Smooth muscle cell of the pulmonary artery (primary cell): ENCODE measurements at places on chromosomes 16 and 17. TPM values are rescaled to one million over a fixed set of nuclear protein-coding genes. Genes with fewer than 3 reads are reported as not detected.

The PLLP gene
- not detected in 2 replicates for total RNA-seq

The CACNG1 gene
- not detected in 2 replicates for total RNA-seq

The PIMREG gene
- total RNA-seq, result 5.4 and 15.2 TPM in 2 replicates

The HOXB8 gene
- total RNA-seq, result 0.10 TPM in 1 of 2 replicates, not detected in the other

The STXBP4 gene
- total RNA-seq, result 10.5 and 11.5 TPM in 2 replicates

The HS3ST3A1 gene
- total RNA-seq, result 0.99 and 2.9 TPM in 2 replicates

The TLK2 gene
- 51.7 and 55.7 TPM in 2 replicates for total RNA-seq

The ABCC12 gene
- total RNA-seq, result 0.26 TPM in 1 of 2 replicates, not detected in the other

The STH gene
- total RNA-seq, result not detected in 2 replicates

The C16orf96 gene
- 0.07 TPM in 1 of 2 replicates, not detected in the other for total RNA-seq

The PDILT gene
- not detected in 2 replicates for total RNA-seq

The LASP1 gene
- total RNA-seq, result 163 and 215 TPM in 2 replicates

The SLFN12 gene
- 17.0 and 35.8 TPM in 2 replicates for total RNA-seq

The TPSG1 gene
- not detected in 2 replicates for total RNA-seq

The CDC27 gene
- total RNA-seq, result 127 and 146 TPM in 2 replicates

The CHST4 gene
- total RNA-seq, result 0.07 TPM in 1 of 2 replicates, not detected in the other

The CPNE7 gene
- total RNA-seq, result 1.3 and 16.1 TPM in 2 replicates

The FBXL16 gene
- total RNA-seq, result 0.07 and 0.13 TPM in 2 replicates

The ODF4 gene
- total RNA-seq, result not detected in 2 replicates

The FBXO39 gene
- 0.07 and 0.26 TPM in 2 replicates for total RNA-seq

The UTP4 gene
- total RNA-seq, result 20.3 and 26.7 TPM in 2 replicates

The ITGB4 gene
- total RNA-seq, result 0.13 and 0.69 TPM in 2 replicates

The CLEC18B gene
- 0.59 and 1.6 TPM in 2 replicates for total RNA-seq

The MARVELD3 gene
- 0.07 TPM in 1 of 2 replicates, not detected in the other for total RNA-seq

The PPL gene
- 7.7 and 29.5 TPM in 2 replicates for total RNA-seq

The TEKT5 gene
- 0.07 and 0.13 TPM in 2 replicates for total RNA-seq

The NPIPB13 gene
- 0.59 and 0.73 TPM in 2 replicates for total RNA-seq

The C17orf107 gene
- 6.4 and 9.9 TPM in 2 replicates for total RNA-seq

The PLSCR3 gene
- total RNA-seq, result 52.9 and 58.3 TPM in 2 replicates

The SLC47A1 gene
- total RNA-seq, result 3.5 and 4.9 TPM in 2 replicates
